AG04449 (cell line): ENCODE measurements at places on chromosomes 12 and 14.

DNA sequence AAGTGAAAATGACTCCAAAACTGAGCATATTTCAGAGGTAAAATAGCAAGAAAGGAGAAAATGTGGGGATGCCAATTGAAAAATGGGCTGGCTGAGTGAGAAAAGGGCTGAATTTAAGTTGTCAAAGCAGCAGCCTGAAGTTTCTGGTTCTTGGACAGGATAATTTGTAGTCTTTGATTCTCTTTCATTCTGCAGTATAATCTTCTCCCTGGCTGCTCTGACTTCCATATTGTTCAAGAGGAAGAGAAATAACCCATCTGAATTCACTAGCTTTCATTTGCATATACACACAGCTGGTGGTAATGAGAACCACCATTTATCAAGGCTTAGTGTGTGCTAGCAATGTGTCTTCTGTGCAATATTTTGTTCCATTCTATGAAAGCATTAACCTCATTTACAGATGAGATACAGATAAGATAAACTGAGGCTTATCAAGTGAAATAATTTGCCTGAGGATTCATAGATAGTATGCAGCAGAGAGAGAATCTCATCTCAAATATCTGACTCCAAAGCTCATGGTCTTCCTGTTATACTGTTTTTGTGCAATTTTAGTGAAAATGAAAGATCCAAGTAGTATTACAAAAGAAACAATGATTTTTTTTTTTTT, 184.2 kb downstream of the TMTC2 start:
- DNase-seq: no peak

DNA sequence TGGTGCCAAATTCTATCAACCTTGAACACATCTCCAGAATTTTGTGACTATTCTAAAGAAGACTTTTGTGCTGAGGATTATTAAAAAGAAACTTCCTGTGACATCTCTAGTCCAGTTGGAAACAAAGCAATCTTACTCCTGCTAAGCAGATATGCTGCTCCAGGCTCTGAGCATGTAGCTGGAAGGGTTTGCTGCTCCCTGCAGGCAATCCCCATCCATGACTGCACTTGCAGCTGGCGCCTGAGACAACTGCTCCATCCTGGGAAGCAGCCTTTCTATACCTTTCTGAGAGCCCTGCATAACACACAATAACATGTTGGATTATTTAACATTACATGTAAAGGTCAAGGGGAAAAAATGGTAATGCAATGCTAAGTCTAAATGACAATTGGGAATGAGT, 105.1 kb downstream of the NDUFA12 start:
- no peak for DNase-seq

GRCh38 chr12:75632442-75632841, 121.0 kb upstream of the KRR1 start:
- DNase-seq: no peak

- no peak for DNase-seq
Observed at GRCh38 chr12:71942703-71943102, 4.1 kb downstream of the TPH2 start.

DNA sequence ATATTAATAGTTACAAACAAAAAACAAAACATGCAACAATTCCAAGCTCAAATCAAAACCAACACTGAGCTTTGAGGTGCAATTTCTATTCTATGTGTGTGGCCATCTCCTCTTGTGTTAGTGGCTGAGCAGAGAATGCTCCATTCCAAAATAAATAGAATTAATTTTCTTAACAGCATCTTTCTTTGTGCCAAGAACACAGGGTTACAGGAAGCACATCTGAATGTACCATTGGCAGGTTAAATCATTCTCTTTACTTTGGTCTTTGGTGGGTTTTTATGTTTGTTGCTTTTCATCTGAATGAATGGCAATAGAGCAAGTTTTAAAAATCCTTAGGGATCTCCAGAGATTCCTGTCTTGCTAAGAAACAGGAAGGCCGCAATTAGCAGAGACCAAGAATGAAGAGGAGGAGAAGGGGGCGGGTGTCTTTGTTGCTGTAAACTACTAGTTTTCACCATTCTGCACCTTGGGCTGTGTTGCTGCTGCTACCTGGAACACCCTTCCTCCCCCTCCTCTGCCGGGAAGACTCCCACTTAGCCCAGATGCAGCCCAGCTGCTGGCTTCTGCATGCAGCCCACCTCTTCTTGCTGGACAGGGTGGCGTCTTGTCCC, 165.0 kb downstream of the RGS6 start:
- DNase-seq: no peak
